ENCODE measurements at places on chromosomes 1 and 21.

GRCh38 chr1:3410142-3410925 lies 44.1 kb upstream of the ARHGEF16 start:
- DNase-seq: peak; percentile 88

DNA sequence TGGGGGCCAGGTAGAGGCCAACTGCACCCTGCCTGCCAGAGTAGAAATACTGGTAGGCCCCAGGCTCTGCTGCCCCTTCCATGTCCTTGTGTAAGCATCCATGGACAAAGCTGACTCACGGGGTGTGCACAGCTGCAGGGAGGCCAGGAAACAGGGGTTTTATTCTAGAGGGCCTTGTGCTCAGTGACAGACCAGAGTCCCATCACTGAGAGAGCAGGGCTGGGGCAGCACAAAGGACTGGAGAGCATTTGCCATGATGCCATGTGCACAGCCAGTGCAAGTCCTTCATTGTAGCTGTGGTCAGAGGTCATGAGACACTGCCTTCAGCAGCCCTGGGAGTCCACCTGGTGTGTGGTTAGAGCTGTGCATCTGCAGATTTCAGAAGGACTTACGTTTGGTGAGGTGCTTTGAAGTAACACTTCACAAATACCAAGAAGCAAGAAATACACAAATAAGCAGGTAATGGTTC lies 8.1 kb downstream of the ARF1 start:
- no peak for DNase-seq

GRCh38 chr21:41425588-41425953 lies 468 bp upstream of the MX1 start:
- peak; percentile 5 for DNase-seq

DNA sequence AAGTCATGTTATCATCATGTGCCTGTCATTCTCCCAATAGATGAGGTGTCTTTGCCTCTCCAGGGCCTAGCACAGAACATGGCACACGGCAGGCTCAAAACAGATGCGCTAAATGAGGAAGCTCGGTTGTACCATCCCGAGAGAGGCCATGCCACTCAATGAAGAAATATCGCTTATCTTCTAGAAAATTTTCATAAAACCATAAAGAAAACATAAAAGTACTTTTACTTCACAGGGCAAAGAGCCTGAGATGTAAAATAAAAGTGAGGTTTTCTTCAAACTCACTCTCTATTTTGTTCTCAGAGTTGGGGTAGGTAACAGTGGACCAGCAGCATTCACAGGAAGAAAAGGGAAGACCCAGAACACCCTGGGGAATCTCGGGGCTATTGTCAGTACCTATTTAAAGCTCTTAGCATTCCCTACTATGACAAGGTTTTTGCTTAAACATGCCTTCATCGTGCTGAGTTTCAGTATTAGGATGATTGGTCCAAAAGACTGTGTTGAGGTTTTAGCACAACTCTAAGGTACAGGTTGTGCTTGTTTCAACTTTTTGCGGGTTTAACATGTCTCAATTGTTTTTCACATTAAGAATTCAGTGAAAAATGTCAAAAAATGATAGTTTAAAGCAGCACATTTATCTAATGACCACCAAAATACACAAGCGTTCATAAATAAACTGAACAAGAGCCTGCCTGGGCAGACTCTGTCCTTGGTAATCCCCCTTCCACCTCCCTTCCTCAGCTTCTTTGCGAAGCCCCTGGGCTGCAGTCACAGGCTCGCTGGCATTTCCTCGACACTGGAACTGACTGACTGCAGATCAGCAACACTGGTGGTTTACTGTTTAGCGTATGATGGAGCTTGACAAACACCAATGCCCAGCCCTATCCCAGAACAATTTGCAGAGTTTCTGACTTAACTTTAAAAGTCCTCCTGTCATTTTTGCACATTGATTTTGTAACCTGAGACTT lies 55.6 kb downstream of the COQ8A start:
- DNase-seq: no peak

- DNase-seq: no peak
These were observed 3.1 kb downstream of the NFASC start for GRCh38 chr1:204873714-204874113.

DNA sequence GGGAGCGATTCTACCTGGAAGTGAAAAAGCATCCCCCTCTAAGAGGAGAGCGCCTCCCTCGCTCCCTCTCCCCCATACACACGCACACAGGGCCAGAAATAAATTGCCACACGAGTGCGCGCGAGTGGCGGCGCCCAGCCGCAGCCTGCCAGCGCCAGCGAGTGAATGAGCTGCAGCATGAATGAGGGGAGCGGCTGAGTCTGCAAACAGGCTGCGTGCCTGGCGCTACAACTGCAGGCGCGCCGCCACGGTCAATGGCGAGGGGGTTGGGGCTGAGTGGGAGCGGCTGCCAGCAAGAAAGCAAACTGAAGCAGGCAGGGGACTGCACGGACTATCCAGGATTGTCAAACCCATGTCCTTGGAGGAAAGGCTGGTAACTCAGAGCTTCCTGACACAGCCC lies 2.2 kb downstream of the CAMK1G start:
- DNase-seq: peak; percentile 74

DNA sequence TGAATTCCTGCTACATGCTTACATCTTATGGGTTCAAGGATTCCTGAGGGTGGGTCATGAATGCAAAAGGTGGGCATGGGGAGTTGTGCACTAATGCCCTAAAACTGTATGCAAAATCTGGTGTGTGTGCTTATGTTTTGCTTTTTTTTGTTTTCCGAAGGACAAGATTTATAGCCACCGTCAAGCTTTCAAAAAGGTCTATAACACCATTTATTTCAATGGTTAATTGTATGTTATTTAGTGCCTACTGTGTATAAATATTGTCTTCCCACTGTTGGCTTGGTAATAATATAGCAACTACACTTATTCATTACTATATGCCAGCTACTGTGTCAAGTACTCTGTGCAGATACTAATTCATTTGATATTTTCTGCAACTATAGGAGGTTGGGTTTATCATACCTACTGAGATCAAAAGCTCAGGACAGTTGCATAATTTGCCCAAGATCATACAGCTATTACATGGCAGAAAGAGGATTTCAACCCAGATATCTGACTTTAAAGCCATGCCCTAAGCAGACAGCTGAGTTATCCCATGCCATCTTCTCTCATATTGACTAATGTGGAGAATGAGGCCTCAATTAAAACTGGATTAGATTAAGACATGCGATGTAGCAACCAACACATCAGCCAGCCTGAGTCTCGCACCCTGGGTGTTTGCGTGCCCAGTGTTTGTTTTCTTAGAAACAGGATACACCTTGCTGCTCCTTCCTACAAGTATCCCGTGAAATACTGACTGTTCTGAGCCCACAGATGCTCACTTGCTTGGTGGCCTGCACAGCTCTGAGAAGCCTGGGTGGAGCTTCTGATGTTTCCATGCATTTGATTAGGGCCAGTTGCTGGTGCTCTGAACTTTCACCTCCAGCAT lies 34.6 kb downstream of the GADD45A start:
- no peak for DNase-seq

GRCh38 chr1:199463521-199464127 lies 563.9 kb upstream of the NR5A2 start:
- no peak for DNase-seq

- DNase-seq: peak; percentile 39
These were observed 478 bp upstream of the PRDM2 start for GRCh38 chr1:13699510-13699909.

- peak; percentile 13 for DNase-seq
These were observed 20.6 kb upstream of the RNU1-4 start for GRCh38 chr1:16719571-16720350.

DNA sequence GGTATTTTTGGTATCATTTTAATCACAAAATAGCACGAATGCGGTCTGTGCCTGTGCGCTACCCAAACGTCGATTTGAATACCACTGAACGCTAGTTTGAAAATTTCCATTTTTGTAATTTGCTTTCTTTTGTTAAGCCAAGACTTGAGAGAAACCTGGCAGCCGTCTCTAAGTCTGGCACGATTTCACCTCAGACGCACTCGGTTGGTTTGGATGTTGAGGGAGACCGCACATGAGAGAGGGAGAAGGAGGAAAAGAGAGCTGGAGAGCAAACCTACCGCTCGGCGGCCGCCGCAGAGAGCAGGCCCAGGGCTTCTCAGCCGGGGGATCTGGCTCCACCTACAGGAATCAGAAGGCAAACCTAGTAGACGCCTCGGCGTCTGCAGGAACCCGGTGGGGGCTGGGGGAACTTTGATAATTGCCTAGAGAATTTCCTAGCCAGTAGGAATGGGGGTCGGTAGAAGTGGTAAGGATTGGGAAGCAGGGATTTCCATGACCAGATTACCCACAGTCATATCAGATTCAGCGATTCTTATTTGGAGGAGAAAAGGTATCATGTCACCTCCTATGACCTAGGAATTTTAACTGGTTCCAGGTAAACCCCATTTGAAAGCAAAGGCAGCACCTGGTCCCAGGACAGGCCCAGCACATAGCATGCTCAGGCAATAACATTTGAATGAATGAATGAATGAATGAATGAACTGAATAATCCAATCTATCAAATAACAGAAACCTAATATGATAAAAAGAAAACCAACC lies 83.2 kb downstream of the TM2D1 start:
- peak; percentile 91 for DNase-seq

- DNase-seq: no peak
These were observed 43.9 kb downstream of the GRHL3 start for GRCh38 chr1:24362982-24363614.

GRCh38 chr1:59340411-59341307 lies 43.8 kb downstream of the FGGY start:
- DNase-seq: no peak

DNA sequence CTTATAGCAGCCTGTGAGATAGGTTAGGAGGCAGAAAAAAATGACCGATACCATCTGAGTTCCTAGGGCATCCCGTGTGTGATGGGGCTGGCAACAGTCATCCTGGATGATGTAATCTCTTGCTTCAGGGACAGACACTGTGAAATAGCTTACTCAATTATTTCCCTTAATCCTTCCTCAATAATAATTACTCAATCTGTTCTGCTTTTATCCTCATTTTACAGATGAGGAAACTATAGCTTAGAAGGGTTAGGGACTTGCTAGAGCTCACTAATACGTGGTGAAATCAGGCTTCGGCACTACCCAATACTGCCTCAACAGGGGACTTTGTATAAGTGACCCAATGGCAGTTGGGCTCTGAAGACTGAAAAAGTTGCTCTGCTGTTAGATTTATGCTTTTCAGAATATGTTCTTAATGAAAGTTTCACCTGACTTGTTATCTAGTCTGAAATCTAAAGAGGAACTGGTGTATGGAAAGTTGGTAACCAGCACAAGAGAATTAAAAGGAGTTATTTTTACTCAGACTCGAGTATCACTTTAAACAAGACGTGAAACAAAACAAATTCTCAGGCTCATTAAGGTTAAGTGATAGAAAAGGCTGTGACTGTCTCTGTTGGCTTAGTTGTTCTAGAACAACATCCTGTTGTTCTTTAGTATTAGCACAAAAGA lies 14.4 kb downstream of the CD55 start:
- no peak for DNase-seq

- no peak for DNase-seq
These were observed 94.0 kb downstream of the CLIC6 start for GRCh38 chr21:34762786-34763185.
